Brain microvascular endothelial cell (primary cell): ENCODE measurements at places on chromosomes 6 and 20.
A peak's percentile ranks its signal among the peaks of the same experiment; 100 is the strongest.

DNA sequence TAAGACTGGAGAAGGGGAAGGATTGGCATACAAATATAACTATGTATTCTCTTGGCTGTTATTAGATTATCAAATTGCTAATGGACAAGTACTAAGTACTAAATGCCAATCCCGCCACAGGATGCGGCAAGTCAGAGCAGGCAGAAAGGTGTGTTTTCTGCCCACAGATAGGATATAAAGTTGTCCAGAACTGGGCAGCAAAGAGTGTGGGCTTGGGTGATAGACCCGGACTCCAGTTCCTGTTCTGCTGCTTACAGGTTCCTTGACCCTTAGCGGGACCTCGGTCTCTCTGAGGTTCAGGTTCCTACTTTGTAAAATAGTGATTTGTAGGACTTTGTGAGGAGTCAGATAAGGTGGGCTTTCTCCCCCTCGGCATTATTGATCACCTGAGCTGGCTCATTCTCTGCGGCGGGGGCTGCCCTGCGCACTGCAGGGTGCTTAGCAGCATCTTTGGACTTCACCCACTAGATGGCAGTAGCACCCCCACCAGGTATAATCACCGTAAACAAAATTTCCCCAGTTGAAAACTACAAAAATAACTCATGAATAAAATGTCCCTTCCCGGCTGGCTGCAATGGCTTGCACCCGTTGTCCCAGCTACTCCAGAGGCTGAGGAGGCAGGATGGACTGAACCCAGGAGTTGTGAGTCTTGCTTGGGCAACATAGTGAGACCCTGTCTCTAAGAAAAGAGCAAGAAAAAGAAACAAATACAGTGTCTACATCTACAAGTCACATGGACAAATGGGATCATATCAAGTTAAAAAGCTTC is 193.1 kb downstream of the DOK5 start:
- DNase-seq: no peak

DNA sequence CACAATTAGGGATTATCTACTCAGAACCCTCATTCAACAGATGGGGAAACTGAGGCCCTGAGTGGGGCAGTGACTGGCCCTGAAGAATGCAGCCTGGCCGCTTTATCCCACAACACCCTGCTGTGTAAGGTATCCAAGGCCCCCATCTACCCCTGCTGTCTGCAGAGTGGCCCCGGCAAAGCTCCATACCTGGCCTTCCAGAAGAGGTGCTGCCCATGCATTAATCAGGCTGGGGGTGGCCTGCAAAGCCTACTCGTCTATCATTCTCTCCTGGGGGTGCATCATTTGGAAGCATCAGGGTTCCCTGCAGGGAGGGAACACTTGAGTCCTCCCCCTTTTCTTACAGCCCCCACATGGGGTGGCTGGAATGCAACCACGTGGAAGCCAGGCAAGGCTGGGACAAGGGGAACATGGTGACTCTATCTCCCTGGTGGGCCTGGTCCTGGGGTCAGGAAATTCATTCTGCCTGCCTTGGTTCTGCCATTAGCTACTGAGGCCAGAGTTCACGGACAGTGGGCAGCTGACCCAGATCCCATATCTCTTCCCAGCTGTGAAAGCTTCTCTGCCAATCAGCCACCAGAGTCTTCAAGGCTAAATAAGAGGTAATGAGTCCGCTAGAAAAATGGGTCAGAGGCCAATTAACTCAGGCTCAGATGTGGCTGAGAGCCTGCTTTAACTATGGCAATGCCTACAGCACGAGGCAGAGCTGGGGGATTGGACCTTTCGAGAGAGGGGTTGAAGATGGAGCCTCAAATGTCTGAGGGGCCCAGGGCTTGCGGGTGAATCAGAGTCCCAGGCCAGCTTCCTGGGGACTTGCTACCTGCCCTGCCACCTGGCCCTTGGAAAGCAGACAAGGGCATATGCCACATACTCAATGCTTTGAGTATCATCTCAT is 72.3 kb upstream of the TOX2 start:
- DNase-seq: no peak

DNA sequence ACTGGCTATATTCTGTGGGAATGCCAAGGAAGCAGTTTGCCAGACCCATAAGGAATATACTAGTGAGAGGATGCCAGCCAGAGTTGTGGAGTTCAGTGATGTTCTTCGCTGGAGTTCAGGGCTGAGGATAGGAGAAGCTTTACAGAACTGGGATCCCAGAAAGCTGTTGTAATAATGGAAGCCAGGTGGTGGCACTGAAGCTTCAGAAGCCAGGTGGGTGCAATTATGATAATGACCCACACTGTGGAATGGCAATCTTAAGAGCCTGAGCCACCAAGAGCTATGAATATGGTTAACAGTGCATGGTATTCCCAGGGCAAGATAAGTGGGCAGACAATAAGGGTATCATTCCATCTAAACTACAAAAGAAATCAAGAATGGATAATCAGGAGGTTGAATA is 25.1 kb upstream of the ENPP1 start:
- no peak for DNase-seq

DNA sequence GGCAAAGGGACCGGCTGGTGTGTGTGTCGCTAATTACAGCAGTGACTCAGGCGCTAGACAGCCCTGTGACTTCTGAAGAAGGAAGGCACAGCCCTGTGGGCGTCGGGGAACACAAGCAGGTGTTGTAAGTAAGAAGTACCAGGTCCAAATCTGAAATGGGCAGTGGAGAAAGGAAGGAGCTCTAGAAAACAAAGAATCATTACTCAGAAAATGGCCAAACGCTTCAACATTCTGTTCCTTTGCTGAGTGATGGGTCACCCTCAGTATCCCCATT is 106.8 kb downstream of the PXDC1 start:
- no peak for DNase-seq

GRCh38 chr20:22455259-22455658 is 129.1 kb downstream of the FOXA2 start:
- DNase-seq: no peak

DNA sequence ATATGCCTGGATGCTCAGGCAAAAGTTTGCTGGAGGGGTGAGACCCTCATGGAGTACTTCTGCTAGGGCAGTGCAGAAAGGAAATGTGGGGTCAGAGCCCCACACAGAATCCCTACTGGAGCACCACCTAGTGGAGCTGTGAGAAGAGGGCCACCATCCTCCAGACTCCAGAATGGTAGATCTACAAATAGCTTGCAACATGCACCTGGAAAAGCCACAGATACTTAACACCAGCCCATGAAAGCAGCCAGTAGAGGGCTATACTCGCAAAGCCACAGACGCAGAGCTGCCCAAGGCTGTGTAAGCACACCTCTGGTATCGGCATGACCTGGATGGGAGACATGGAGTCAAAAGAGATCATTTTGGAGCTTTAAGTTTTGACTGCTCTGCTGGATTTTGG is 60.7 kb upstream of the GJE1 start:
- no peak for DNase-seq

- DNase-seq: no peak
These were observed 44.7 kb downstream of the EYA2 start for GRCh38 chr20:46939031-46939965.

- DNase-seq: no peak
These were observed 12.1 kb downstream of the SRXN1 start for GRCh38 chr20:640674-641515.

DNA sequence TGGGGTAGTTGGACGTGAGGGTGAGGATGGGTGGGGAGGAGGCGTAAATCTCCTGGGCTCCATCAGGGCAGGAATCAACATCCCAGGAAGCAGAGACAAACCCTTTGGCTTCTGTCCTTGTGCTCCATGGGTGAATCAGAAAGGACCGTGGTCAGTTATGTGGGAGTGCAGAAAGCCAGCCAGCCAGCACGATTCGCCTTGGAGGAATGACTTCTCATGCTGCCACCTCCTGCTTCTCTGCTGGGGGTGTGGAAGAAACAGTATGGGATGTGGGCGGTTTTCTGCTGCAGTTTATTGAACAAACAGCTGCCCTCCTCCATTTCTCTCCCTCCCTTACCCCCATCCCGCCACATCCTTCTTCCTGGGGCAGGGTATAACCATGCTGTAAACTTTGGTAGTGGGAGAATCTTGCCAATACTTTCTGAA is 214.5 kb downstream of the SOX4 start:
- peak; percentile 65 for DNase-seq

DNA sequence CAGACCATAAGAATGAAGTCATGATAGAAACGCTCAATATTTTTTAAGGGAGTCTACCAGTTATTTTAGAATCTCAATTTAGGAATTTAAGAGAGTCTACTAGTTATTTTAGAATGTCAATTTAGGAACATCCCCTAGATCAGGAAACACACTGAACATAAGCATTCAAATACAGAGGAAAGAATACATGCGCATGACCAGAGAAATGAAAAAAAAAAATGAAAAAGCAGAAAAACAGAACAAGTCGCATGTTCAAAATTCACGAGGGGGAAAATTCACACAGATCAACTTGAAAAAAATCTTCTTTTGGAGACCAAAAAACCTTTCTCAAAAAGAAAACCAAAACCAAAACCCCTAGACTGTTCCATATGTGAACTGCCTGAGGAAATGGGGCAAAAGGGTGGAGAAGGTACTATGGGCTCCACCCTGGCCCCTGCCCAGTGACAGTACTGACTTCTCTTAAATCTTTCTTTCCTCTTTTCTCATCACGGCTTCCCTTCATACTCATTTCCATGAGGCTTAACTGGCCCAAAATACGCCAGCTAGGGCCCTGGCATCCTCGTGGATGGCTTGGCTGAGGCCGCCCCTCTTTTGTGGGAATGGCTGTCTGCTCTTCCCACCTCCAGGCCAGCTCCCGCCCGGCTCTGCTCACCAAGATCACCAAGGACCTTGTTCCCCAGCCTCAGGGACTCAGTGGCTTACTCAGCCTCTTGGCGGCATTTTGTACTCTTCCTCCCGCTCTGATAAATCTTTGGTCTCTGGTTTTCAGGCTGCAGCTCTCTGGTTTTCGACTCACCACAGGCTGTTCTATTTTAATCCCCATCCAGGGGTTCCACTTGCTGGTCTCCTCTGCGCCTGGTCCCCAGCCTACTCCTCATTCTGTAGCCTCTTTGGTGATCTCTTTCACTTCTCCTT is 11.2 kb downstream of the ZBTB2 start:
- DNase-seq: no peak

DNA sequence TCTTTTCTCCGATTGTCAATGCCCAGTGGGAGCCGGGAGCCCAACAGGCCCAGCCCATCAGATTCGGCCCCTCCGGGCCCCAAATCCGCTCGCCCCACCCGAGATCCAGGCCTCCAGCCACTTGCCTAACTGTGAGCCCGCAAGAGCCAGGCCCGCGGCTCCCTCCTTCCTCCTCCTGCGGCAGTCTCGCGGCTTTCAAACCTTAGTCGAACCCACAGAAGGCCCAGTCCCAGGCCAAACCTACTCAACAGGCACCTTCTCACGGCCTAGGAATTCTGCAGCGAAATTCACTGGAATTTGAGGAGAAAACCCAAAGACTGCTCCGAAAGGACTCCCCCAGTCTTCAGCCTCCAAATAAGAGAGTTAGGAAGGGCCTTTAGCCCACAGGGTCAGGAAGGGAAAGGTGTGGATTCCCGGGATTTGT is 2.8 kb upstream of the TFAP2A start:
- no peak for DNase-seq

DNA sequence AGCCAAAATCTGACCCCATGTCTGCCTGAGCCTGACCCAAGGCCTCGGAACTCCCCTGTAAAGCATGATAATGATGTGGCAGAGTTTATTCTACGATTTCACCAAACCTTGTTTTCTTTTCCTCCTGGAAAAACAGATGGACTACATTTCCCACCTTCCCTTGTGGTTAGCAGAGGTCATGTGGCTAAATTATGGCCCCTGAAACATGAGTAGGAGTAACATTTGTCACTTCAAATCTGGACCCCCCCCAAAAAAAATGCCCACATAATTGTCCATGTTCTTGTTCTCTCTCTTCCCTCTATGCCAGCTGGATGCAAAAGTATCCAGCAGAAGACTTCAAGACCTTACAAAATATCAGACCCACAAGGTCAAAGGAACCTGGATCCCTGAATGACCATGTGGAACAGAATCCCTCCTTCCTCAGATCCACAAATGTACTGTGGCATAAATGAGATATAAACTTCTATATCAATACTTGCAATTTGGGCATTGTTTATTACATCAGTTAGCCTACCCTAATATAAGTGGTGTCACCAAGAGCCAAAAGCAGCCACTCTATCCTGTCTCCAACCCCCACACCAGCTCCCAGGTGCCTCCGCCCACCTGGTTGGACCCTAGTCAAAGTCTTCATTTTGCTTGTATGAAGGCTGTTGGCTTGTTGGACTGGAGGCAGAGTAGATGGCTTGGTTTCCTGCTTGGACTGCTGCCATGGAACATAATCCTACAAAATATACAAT is 1.4 kb downstream of the C20orf96 start:
- DNase-seq: no peak

- peak; percentile 12 for DNase-seq
These were observed 4.6 kb downstream of the MAS1L start for GRCh38 chr6:29483186-29483585.

DNA sequence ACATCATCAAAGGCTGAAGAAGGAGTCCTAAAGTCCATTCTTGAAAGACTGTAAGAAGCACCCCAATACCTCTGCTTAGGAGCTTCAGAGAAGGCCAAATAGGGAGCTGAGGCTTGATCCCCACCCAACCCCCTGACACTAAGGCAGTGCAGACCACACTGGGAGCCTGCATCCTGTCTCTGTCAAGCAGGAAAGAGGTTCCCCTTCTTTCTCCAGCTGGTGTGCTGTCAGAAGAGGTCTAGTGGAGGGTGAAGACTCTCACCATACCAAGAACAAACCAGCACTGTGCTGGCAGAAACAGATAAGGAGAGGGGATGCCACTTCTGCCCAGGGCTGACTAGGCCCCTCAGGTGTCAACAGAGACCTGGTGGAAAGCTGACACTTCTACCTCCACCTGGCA is 19.9 kb downstream of the GZF1 start:
- no peak for DNase-seq

DNA sequence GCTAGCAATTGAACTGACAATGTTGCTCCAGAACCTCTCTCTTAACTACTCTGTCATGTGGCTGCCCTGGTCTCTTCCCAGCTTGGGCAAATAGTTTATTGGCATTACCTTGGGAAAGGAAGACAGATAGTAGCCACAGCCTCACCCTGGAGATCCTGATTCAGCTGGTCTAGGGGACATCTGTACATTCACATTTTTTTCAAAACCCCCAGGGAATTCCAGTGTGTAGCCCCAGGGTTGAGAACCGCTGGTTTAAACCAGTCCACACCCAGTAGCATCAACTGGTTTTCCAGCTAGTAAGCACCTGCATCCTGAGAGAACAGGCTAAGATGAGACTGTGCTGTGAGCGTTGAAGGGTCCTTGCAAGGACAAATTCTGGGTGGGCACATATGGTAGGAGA is 9.6 kb downstream of the SCUBE3 start:
- DNase-seq: no peak

DNA sequence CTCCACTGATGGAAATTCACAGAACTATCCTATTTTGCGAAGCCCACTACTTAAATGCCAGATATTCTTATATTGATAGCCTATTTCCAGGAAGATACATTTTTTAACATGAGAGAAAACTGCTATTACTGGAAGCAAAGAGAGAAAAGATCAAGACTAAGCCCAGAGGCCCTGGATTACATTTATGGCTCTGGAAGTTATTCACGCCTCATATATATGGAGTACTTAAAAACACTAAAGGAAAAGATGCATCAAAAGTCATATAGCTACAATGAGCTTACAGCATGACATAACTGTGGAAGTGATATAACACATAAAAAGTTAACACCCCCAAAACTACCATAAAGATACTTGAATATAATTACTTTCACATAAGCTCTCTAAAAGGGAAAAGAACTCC is 19.8 kb downstream of the ATG5 start:
- no peak for DNase-seq
